ENCODE measurements at places on chromosomes 12 and 14.

GRCh38 chr12:38490941-38491340 is 174.4 kb downstream of the ALG10B start:
- DNase-seq = no peak

GRCh38 chr12:58310809-58311622 is 369.6 kb downstream of the ATP23 start:
- no peak for DNase-seq

DNA sequence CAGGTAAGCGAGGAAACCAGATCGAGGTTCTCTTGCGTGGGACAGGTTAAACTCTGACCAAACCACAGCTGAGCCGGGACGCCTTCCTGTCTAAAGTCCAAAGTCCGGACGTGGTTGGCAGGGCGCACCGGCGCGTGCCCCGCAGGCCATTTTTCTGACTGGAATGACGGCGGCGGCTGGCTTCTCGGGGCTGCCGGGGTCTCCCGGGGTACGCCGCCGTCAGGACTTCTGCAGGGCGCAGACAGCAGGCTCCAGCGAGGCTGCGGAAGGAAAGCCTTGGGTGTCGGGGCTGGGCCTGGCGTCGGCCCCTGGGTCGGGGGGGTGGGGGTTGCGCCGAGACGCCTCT is 32.8 kb downstream of the MIA2 start:
- DNase-seq = no peak

DNA sequence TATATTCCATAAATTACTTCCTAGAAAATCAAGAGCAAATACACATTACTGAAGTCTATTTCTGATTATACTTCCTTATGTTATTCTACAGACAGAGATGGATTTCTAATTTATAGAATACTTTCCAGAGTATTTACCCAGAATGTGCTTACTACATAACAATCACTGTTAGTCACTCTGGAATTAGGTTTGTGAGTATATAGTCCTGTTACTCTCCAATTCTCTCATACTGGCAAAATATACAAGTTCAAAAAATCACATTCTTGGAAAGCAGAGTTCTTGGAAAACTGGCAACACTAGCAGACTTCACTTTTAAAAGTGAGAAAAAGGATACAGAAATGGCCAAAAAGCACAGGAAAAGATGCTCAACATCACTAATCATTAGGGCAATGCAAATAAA is 7.3 kb downstream of the PPP2R5E start:
- DNase-seq = no peak

DNA sequence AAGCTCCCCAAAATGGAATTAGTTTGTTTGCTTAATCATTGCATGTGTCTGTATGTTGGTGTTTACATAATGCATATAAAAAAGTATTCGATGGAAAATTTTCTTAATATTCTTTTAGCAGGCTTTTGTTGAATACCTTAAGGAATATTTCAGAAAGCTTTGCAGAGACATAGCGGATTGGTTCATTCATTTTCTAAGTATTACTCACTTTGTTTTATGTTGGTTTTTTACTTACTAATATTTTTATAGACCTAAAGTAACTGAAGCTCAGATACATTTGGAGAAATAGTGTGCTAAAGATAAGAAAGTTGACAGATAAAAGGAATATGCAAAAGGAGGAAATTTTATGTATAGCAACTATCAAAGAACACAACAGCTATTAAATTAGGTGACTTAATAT is 191.0 kb downstream of the ERC1 start:
- no peak for DNase-seq

- DNase-seq = no peak
Measured at GRCh38 chr12:2336409-2336829, 283.6 kb downstream of the CACNA1C start.

DNA sequence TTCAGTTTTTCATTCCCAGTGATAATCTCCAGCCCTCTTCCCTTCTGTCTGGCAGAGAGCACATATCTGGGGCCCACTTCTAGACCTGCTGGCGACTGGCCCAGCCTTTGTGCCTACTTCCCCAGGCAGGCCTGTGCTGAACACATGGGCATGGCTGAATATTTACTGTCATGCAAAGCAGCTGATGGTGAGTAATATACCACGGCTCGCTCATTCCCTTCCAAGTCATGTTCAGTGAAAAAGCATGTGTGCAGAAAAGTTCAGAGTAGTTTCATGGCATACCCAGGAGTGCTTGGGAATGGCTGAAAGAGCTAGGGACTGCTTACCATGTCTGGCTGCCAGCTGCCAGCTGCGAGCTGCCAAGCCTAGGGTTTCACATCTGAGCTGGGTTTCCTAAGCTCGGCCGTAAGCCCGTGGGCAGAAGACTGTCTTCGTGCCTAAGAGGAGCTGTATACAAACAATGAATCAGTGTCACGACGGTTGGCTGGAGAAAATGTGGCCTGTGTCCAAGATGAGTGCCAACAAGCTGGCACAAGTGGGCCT is 179.9 kb upstream of the PELI2 start:
- DNase-seq = peak; percentile 71

DNA sequence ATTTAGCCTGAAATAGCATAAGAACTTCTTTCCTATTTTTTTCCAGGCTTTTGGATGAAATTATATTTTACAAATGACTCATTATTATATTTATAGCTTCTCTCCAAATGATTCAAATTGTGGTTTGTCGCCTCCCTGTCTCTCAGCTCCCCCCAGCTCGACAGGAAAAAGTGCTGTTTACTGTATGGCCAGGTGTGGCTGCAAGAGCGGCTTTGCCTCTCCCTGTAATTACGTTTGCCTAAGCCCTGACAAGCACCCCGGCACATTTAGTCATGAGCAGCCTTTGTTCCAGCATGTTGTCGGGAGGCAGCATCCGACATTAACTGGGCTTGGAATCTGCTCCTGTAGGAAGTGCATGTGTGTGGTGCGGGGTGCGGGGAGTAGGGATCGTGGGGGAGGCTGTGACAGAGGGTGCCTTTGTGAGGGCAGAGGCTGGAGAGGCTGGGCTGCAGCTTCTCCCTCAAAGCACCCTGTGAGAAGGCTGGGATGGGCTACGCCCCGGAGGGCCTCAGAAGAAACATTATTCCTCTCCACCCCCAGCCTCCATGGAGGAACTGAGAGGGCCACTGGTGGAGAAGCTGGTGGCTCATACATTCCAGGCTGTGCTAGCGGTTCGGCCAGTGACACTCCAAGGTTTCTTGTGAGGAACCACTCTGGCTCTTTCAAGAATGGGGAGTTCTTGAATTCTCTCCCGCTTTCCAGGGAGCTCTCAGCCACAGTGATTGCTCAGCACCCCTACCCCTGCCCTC is 42.1 kb upstream of the CTDSP2 start:
- DNase-seq = peak; percentile 62

DNA sequence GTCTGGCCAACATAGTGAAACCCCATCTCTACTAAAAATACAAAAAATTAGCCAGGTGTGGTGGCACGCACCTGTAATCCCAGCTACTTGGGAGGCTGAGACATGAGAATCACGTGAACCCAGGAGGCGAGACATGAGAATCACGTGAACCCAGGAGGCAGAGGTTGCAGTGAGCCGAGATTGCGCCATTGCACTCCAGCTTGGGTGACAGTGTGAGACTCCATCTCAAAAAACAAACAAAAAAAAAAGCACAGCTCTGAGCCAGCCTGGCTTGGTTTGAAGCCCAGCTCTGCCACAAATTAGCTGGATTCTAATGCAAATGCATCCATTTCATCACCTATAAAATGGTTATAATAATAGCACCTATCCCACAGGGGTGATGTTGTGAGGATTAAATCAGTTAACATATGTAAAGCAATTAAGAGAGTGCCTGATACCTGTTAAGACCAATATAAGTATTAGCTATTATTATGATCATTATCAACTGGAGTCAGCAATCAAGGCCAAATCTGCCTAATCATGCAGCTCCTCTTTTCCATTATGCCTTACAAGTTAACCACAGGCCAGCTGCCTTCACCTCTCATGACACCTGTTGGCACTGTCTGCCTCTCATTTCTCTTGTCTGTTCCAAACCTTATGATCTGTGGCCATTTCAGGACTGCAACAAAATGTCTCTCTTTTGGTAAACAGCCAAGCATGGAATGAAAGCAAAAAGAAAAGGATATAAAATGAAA is 2.1 kb downstream of the GNPTAB start:
- no peak for DNase-seq

DNA sequence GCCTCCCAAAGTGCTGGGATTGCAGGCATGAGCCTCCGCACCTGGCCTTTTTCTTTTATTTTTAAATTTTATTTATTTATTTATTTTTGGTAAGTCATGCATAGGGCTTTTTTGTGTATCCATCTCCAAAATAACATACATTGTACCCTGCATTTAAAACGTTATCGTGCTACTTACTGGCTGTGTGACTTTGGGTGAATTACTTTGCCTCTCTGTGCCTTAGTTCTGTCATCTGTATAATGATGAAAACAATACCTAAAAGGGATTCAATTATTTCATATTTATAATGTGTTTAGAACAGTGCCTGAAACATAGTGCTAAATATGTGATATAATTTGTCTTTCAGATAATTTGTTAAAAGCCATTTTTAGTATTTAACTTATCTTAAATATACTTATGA is 19.6 kb downstream of the ZCRB1 start:
- DNase-seq = no peak

DNA sequence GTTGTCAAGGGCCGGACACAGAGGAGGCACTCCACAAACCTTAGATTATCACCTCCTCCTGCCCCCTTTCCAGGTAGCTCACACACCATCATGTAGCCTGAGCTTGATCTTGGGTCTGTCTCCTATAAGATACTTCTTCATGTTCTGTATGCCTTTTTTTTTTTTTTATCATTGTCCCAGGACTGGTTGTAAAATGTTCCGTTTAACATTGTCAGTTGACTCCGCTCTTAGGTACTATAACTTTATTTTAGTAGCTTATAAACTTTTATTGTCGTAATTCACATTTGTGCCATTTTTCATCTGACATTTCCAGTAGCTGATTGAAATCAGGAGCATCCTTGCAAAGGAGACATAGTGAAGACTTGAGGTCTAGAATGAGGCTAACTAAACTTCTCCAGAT is 79.9 kb downstream of the SLC15A5 start:
- DNase-seq = no peak

DNA sequence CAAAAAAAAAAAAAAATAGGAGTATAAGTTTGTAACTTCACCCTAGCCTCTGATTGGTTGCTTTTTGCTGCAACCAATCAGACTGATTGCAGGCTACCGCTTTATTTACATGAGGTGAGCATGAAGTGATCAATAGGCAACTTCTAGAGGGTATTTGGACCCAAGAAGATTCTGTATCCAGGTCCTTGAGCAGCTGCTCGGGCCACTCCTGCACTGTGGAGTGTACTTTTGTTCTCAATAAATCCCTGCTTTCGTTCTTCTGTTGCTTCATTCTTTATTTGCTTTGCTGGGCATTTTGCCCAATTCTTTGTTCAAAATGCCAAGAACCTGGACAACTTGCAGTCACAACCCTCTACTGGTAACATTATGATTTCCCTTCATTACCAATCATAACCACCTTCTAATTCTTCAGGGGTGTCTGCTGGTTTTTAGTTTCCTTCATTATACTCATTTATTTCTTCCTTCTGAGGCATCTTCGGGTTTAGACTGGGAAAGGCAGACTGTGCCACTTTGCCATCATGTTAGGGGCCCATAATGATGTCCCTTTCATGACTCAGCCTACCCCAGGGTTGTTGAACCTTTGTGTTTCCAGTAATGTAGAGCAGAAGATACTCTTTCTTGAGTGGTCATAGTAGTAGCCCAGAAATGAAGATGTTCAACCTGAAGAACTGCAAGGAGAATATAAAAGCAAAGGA is 43.4 kb upstream of the LIMA1 start:
- DNase-seq = no peak

- DNase-seq = no peak
Measured at GRCh38 chr12:6840330-6840729, 395 bp upstream of the GNB3 start.

GRCh38 chr12:28192125-28192524 is 1.9 kb downstream of the CCDC91 start:
- DNase-seq = no peak

- no peak for DNase-seq
Measured at GRCh38 chr14:30756594-30756993, 117.8 kb upstream of the COCH start.

- peak; percentile 45 for DNase-seq
Measured at GRCh38 chr14:89384023-89384422, 33.0 kb downstream of the FOXN3 start.

DNA sequence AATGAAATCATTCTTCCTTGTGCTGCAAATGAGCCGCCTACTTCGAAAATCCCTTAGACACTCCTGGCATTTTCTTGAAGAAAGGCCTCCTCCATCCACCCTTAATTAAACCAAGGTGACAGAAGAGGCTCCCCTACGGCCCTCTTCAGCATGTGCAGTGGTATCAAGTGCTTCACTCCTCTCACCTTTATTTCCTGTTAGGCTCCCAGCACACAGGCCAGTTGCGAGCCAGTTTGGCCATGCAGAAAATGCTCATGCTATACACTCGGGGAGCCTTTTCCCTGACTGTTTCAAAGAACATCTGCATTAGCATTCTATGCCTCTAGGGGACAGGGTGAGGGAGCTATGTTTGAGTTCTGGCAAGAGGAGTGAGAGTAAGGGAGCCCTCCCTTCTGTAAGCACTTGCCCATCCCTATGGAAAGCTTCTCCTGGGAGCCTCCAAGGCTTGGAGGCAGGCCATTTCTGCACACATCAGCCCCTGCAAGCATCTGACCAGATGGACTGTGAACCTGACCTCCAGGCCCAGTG is 291.5 kb downstream of the RPS29 start:
- no peak for DNase-seq

GRCh38 chr12:128571906-128572810 is 251.6 kb downstream of the SLC15A4 start:
- no peak for DNase-seq

DNA sequence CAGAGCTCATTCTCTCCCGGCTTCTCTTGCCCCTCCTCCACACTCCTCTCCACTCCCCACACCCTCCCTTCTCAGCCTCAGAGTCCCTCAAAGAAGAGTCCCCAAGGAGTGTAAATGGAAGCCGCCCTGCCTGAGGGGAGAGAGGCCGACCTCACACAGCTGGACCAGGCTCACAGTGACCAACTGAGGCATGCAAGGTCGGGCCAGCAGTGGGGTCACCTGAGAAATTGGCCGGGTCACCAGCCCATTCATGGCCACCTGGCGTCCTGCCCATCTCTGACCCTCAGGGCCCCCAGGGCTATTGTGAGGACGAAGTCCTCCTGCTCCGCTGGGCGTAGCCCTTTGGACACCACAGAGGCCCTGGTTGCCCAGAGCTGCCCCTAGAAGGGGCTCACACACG is 49.5 kb upstream of the NUAK1 start:
- DNase-seq = no peak

GRCh38 chr14:21077672-21078071 is 7.6 kb downstream of the ARHGEF40 start:
- no peak for DNase-seq

DNA sequence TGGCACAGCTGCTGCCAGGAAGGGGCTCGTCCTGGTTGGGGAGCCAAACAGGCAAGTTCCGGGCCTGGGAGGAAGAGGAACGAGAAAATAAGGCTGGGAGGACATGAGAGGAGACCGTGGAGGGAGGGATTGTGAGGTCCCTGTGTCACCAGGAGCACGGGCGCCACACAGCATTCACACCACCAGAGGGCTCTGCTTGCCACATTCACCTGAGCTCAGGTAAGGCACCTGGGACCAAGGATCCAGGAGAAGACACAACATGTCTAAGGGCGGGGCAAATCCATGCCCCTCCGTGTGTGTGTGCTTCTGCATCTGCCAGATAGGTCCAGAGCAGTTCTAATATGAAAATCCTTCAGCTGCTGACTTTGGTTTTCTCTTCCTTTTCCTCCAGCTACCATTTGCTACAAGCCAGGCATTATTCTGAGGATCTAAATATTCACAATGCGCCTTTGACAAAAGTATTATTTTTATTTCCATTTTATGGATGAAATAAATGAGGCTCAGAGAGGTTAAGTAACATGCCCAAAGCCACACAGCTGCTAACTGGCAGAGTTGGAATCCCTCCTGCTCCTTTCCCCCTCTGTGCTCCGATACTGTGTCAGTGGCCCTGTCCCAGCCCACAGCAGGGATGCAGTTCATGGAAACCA is 14.6 kb downstream of the RAPGEF3 start:
- DNase-seq = no peak
